ENCODE measurements at places on chromosomes 16 and 17.

- DNase-seq, result peak; percentile 87
Measured at GRCh38 chr17:28763804-28764266, 20.0 kb downstream of the TRAF4 start.

DNA sequence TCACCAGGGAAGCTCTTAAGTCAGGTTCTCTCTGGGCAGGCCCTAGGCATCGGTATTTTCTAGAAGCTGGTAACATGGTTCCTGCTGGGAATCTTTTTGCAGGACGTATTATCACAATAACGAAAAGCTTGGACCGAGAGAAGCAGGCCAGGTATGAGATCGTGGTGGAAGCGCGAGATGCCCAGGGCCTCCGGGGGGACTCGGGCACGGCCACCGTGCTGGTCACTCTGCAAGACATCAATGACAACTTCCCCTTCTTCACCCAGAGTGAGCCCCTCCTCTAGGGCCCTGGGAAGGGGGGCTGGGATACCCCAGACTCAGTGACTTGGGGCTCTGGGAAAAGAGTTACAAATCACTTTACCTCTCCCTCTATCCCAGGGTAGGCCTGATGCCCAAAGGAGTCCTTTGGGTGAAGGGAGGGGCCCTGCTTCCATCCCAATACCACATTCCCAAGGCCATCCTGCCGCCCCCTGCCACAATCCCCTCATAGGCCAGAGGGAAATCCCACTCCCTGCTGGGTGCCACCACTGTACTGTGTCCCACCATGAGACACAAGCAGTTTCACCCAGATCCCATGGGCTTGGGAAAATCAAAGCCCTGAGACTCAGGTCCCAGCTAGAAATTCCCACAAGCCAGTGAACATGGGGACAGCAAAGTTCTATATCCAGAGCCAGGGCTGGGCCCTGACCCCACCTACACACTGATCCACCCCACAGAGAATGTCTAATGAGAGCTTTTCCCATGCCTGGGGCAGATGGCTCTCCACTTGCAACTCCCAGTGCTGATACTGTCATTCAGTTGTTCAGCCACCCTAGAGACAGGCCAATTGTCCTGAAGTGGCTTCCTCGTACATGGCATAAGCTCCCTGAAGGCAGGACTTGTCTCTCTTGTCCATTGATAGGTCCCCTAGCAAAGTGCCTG, 23.0 kb downstream of the CDH5 start:
- DNase-seq, result no peak

DNA sequence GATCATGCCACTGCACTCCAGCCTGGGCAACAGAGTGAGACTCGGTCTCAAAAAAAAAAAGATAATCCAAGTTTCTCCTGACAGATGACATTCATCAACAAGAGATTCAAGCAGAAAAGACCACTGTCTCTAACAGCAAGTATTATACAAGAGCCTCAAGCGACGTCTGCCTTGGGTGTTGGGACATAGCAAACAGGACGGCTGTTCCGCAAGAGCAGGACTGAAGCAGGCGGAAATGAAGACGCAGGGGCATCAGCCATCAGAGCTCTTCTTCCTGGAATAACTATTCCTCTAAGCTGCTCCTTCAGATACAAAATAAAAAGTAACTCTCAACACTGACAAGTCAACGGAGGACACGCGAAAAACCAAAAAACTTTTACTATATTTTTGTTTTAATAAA, 54.0 kb downstream of the ANKRD11 start:
- no peak for DNase-seq

DNA sequence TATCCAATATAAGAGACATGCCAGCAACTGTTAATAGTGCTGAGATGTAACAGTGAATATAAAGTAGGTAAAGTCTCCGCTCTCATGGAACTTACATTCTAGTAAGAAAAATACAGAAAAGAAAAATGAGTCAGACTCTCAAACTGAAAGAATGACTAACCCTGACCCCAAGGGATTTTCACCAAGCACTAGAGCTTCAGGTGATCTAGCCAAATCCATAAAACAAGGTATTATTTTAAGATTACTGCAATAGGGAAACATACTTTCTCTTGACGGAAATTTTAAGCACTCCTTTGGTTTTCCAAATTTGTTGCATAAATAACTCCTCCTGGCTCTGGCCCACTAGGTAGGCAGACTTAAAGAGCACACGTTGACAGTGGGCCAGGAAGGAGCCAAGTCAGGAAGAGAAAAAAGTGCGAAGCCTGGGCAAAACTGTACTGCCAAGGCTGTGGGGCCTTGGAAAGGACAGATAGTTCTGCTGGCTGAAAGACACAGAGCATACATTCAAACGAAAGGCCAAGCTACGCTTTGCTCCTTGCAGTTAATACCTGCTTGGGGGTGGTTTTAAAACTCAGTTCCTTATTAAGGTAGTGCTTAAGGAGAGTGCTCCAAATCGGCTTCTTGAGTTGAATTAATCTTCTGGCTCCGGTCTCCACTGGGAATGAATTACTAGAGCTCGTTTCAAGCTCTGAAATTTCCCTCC, 1.4 kb downstream of the GOT2 start:
- DNase-seq, result no peak

DNA sequence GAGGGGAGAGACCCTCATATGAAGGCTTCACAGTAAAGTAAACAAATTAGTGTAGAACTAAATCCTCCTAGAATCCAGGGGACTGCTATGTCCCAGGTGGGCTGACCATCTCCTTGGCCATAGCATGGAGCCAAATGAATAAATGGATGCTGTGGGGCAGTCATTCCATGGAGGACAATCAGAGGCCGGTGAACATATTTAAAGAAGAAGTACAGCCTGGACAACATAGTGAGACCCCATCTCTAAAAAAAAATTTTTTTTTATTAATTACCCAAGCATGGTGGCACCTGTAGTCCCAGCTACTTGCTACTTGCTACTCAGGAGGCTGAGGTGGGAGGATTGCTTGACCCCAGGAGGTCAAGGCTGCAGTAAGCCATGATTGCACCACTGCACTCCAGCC, 5.3 kb upstream of the CBFB start:
- no peak for DNase-seq

DNA sequence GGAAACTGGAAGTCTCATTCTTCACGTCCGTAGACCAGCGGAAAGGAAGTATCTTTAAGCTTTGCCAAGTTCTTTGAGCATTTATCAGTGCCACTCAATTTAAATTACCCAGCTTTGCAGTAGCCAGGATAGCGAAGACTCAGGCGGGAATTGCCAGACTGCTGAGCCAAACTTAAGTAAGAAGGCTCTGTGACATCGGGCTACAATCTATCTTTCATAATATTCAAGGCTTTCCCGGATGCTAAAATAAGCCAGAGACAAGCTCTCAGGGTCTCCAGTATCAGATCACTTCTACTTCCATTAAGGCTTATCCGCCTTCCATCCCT, 436 bp upstream of the BRIP1 start:
- no peak for DNase-seq

DNA sequence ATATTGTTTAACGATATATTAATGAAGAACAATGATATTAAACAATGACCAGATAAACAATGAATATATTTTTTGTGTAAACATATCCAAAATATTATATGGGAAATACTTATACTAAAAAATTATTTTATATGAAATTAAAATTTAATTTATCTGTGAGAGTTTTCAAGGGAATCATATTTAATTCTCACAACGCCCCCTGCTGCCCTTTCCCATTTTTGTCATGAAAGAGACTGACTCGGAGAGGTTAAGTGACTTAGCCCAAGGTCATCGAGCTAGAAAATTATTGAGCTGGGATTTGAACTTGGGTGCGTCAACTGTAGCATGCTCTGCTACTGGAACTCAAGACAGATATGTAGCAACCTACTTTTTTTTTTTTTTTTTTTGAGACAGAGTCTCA, 7.2 kb upstream of the MYCBPAP start:
- no peak for DNase-seq

- DNase-seq, result no peak
Measured at GRCh38 chr16:84294531-84295142, at the start of gene WFDC1. Gene WFDC1, plus strand, starts transcription at chr16:84294878. Its CDS starts 94 bp downstream, at chr16:84294972.

DNA sequence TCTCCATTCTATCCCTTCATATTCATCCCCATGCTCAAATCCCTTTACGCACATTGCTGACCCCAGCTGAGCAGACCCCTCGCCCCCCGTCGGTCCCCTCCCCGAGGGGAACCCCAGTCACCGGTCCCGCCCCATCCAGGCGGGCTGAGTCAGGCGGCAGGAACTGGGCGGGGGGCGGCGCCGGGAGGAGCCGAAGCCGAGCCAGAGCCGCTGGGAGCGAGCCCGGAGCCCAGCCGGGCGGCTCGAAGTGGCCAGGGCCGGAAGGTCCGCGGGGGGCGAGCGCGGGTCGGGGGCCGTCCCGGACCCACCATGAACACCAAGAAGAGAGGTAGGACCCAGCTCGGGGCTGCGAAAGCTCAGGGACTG, 8.6 kb downstream of the RIPOR1 start:
- DNase-seq, result no peak

- no peak for DNase-seq
Measured at GRCh38 chr17:2706911-2707510, 4.6 kb downstream of the CLUH start.

GRCh38 chr16:83744441-83744981, 63.3 kb upstream of the HSBP1 start:
- no peak for DNase-seq

GRCh38 chr17:9671559-9671958, 26.2 kb downstream of the USP43 start:
- no peak for DNase-seq

- DNase-seq, result no peak
Measured at GRCh38 chr16:57534337-57534880, 2.0 kb downstream of the CCDC102A start.

- no peak for DNase-seq
Measured at GRCh38 chr16:56353054-56353921, 72.1 kb downstream of the AMFR start.

GRCh38 chr17:4182043-4182442, 39.0 kb downstream of the CYB5D2 start:
- peak; percentile 19 for DNase-seq

DNA sequence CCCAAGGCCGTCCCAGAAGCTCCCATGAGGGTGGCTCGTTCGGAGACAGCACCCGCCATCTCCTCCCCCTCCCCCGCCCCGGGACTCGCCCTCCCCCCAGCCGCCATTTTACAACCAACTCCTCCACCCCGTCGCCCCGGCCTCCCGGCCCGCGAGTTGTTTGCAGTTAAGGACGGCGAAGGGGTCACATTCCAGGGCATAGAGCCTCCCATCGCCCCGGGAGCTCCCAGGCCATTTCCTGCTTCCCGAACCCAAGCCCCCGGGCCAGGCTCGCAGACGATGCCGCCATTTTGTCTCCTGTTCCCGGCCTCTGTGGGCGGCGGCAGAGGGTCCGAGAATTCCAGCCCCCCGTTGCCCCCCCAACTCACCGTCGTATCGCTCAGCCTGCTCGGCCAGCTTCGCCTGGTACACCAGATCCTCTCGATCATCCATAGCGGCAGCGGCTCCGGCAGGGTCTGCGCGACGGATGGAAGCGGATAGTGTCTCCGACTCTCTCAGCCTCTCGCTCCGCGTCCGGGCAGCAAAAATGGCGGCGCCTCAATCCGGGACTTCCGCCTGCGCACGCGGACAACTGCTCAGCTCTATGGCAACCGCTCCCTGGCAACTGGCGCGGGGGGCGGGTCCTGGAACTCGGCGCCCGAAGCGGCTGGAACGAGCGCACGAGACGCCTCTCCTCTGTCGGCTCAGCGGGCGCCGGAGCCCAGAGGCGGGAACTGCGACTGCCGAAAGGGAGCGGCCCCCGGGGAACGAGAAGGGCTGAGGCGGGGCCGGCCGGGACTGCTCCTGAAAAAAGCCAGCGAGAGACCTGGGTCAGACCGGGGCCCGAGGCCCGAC, at the start of gene YWHAE:
Gene YWHAE, minus strand, starts transcription at position 544 of the 834 bp plus-strand sequence. Its CDS starts 112 bp downstream, at position 432.
- DNase-seq, result peak; percentile 93

GRCh38 chr17:76078860-76079534, at the start of gene ZACN:
Gene ZACN, plus strand, starts transcription at chr17:76079182. Its CDS starts 83 bp downstream, at chr17:76079265.
- no peak for DNase-seq

GRCh38 chr16:649631-650030, 466 bp downstream of the WDR90 start:
- no peak for DNase-seq

- no peak for DNase-seq
Measured at GRCh38 chr17:38322897-38323296, 20.9 kb downstream of the GPR179 start.

All from cerebellar cortex (tissue), 1 donor.